ENCODE measurements at places on chromosomes 2 and 18.

- DNase-seq, result no peak
Measured at GRCh38 chr2:36915627-36916026, 50.7 kb downstream of the STRN start.

GRCh38 chr18:4060427-4061281 is 394.5 kb downstream of the DLGAP1 start:
- DNase-seq, result no peak

- DNase-seq, result no peak
Measured at GRCh38 chr2:120384486-120385354, 38.8 kb downstream of the INHBB start.

GRCh38 chr18:49692906-49693716 is 120.2 kb downstream of the ACAA2 start:
- no peak for DNase-seq

DNA sequence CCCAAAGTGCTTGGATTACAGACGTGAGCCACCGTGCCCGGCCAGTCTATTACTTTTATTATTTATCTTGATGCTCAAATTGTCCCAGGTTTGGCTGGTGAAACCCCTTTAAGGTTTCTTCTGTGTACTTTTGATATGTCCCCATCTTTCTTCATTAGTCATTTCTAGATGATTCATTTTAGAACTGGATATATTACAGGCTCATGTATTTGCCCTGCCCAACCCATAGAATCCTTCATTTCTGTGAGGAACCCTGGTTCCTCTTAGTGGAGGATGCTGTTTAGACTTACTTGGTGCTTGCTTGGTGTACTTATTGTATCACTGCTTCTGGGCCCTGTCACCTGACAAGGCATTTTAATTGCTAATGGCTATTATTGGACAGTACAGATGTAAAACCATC is 40.1 kb downstream of the KCMF1 start:
- no peak for DNase-seq

DNA sequence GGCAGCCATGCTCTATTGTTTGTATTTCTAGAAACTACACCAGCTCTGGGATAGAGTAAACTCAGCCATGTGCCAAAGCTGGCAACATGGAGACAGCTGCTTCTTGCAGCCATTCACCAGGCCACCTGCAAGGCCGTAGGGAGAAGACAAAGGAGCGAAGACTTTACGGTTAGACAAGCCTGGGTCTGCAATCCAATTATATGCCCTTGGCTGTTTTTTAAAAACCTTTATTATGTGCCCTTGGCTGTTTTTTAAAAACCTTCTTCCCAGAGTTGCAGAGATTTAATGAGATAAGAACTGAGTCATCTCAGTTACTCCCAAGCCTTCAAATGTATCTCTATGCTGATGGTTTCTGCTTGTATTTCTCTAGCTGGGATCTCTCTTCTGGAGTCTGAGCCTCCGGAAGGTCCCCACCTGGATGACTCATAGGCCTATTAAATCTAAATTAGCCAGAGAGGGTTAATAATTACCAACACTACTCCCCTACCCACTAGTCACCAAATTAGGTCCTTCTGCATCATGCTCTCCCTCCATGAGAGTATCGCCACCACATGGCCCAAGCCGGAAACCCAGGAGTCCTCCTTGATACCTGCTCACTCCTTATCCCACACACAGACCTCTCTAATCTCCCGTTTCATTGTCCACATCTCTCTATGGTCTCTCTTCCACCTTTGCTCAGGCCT is 17.5 kb upstream of the DPP4 start:
- no peak for DNase-seq

- no peak for DNase-seq
Measured at GRCh38 chr18:79826966-79827365, 29.2 kb downstream of the KCNG2 start.

- no peak for DNase-seq
Measured at GRCh38 chr18:9103376-9103873, 926 bp downstream of the NDUFV2 start.

DNA sequence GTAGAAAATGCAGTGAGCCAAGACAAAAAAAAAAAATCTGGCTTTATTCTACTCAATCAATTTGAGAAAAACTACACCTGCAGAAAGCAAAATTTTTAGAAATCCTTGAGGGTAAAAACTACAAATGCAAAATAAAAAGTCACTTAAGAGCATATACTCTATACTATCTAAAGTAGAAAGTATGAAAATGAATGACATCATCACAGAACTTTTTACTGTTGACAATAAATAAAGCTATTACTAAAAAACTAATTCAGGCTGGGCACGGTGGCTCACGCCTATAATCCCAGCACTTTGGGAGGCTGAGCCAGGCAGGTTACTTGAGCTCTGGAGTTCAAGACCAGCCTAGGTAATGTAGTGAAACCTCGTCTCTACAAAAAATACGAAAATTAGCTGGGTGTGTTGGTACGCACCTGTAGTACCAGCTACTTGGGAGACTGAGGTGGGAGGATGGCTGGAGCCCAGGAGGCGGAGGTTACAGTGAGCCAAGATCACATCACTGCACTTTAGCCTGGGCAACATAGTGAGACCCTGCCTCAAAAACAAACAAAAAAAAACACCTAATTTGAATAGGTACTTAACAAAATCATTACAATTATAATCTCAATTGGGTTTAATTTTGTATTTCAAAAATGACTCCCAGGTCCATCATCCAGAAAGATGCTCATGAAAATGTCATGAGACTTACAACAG is 7.6 kb downstream of the NFU1 start:
- DNase-seq, result no peak

DNA sequence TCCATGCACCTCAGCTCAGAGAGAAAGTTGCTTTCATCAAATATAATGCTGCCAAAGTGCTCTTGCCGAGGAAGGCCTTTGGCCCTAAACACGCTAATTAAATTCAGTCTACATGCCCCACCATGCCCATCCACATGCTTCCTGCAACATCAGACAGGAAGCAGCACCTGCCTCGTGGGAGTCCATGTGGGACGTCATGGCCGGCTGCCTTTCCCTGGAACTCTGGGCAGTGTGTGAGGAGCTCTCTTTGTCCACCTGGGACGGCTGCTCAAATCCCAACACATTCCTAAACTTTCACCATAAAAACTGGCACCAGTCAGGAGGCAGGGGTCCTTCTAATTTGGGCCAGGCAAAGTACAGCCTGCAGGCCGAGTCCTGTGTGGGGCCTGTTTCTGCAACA is 23.1 kb downstream of the FAM178B start:
- no peak for DNase-seq

DNA sequence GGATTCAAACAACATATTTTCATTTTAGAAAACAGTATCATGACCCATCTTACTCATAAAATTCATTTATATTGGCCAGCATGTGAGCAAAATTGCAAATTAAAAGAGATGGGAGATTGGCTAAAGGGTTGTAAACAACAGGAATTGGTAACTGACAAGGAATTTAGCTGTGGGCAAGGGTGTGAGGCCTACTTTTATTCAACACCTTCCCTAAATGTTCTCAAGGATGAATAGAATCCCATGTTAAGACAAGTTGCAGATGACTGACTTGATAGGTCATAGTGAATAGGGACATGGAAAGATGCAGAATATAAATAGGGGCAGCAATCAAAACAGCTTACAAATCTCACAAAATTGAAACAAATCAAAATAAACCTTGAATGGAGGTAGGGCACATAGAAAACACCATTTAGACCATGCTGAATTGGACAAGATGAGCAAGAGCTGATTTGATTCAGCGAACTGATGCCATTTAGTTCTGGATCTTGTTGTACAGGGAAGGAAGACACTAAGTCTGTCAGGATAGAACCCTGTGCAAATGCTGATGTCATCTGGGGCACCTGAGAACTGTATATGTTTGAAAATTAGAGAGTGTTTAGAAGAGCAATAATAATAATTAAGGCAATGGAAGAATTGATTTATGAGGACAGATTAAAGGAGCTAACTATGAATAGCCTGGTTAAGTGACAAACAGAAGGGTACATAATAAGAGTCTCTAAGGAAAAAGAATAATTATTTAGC is 509.7 kb downstream of the ZEB2 start:
- no peak for DNase-seq

GRCh38 chr2:44983836-44984604 is 25.2 kb downstream of the SIX2 start:
- no peak for DNase-seq
